ENCODE measurements at places on chromosomes 11 and 22.

GRCh38 chr11:68338051-68338780, 25.8 kb downstream of the LRP5 start:
- DNase-seq = peak; percentile 47

DNA sequence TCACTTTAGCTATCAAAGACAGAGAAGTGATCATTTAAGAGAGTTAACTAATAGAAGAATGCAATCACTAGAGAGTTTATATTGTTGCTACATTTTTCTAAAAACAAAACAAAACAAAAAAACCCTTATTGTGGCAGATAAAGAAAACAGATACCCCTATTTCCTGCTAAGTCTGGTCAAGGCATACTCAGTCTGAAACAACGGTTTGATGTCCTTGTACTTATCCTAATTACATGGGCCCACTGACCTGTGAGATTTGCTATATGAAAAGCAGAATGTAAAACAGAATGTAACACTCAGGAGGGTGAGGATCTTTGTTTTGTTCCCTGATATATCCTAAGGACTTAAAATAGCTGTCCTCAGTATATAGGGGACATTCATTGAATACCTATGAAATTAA, 24.6 kb downstream of the MAML2 start:
- no peak for DNase-seq

DNA sequence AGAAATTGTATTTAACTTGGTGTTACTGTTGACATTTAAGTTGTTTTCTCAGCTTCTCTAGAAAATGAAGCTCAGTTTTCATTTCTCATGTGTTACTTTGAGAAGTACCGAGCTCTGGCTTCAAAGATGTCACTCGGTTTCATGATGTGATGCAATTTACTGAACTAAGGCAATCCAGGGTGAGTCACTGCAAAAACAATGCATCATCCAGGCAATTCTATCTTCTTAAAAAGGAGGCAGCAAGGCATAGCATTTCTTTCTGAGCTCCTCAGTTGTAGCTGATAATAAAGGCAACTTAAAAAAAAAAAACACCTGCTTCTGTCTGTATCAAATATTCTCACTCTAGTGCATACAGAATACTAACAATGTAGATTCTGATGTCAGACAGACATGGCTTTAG, 91.1 kb upstream of the KCNA4 start:
- peak; percentile 89 for DNase-seq

DNA sequence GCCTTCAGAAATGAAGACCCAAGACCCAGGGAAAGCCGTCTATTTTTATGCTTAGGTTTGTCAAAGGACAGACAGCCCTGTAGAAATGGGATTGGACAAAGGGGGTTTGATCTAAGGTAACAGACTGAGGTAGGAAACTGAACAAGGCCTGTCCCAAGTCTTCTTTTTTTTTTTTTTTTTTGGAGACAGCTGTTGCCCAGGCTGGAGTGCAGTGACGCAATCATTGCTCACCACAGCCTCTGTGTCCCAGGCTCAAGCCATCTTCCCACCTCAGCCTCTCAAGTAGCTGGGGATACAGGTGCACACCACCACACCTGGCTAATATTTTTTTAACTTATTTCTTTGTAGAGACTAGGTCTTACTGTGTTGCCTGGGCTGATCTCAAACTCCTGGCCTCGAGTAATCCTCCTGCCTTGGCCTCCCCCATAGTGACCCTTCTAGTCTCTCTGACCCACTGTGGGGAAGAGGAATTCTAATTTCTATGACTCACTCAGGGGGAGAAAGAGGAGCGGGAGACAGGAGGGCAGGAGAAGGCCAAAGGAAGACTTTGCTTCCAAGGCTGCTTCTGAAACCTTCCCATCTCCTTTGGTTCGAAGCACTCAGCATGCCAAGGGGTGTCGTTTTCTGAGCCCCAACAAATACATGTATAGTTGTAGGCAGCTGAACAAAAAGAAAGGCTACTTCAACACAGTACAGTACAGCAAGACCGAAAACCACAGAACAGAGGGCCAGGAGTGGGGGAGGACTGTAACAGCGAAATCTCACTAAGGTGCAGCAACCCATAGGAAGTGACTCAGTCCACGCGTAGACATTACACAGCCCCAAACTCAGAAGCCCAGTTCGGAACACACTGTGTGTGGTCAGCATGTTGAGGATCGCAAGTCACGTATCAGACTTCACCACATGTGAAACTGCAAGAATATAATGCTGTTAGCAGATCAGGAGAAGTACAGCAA, 872 bp downstream of the TMA7B start:
- DNase-seq = peak; percentile 98

DNA sequence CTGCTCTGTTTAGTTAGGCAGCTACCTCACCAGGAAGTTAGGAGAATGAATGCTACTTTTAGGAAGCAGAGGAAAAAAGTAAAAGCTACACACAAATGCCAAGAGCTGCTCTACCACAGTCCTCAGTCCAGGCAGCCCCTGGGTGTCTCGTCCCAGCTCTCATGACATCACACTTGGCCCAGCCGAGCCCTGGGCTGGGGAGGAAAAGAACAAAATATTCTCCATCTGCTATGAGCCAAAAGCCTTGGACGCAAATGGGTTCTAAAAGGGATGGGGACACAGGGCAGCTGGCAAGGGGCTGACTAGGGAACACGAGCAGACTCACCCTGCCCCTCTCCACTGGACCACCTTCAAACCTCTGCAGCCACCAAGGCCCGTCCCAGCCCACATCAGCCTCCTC, 26.1 kb downstream of the TMEM184B start:
- no peak for DNase-seq

DNA sequence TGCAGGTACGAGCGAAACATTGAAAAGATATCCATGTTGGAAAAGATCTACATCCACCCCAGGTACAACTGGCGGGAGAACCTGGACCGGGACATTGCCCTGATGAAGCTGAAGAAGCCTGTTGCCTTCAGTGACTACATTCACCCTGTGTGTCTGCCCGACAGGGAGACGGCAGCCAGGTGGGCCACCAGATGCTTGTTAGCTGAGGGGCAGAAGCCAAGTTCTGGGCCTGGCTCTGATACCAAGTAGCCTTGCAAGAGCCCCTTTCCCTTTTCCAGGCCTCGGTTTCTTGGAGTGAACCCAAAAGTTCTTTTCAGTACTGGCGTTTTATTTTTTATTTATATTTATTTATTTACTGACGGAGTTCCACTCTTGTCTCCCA, 9.6 kb downstream of the F2 start:
- no peak for DNase-seq

DNA sequence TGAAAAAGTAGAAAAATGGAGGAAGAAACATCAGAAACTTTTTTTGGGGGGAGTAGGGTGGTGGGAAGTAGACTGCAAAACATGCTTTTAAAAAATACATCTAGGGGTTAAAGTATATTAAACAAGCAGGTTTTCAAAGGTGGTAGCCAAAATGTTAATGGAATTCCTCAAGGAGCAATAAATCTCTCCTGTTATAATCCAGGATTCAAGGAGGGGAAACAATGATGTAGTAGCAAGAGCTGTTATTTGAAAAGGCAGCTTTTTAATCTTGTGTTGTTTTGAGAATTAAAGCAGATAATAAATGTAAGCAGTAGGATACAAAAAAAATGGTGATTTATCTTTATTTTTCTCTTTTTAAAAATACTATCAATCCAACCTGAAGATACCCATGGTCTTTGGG, 736.5 kb upstream of the CCDC90B start:
- DNase-seq = no peak

- no peak for DNase-seq
These were observed 210.5 kb downstream of the MN1 start for GRCh38 chr22:27591060-27591459.

DNA sequence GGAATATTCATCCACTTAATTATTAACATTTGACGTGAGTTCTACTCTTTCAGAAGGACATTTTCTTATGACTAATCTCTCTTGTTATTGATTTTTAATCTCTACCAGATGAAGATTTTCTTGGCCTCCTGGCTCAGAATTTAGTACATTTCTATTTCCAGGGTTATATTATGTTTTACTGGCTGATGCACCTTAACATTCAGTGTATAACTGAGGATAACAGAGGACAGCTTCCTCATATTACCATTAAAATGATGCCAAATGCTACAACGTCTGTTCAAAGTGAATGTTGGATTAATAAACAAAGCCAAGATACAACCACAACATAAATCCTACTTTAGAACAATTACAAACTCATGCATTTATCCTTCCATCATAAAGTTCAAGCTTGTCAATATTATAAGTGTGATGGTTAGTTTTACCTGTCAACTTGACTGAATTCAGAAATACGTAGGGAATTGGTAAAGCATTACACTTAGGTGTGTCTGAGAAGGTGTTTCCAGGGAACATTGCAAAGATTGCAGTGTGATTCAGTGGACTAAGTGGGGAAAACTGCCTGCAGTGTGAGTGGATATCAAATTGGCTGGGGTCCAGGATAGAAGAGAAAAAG, 485.2 kb downstream of the LRRC4C start:
- no peak for DNase-seq

- DNase-seq = no peak
These were observed 435.3 kb downstream of the NELL1 start for GRCh38 chr11:21104641-21105040.

Data from fibroblast of skin of abdomen (primary cell).